ENCODE measurements at places on chromosomes 3 and 15.

DNA sequence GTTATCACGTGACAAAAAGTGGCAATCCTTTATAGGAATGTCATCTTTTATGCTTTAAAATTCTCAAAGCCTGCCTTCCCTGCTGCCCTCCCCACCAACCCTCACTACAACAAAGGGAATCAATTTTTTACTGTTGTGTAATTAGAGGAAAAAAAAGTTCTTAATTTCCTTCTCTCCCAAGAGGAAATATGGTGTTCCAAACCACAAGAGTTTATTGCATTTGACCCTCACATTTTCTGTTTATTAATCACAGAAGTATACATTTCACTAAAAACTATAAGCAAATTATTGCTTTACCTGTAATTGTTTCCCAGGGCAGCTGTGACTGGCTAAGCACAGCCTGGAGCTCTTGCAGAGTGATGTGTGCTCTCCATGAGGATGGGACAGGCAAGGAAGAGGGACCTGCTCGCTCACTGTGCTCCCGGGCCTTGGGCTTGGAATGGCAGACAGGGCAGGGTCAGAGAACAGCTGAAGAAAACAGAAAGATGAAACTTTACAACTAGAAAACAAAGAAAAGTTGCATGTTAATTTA lies 31.3 kb upstream of the ATP10A start:
- DNase-seq, result no peak

DNA sequence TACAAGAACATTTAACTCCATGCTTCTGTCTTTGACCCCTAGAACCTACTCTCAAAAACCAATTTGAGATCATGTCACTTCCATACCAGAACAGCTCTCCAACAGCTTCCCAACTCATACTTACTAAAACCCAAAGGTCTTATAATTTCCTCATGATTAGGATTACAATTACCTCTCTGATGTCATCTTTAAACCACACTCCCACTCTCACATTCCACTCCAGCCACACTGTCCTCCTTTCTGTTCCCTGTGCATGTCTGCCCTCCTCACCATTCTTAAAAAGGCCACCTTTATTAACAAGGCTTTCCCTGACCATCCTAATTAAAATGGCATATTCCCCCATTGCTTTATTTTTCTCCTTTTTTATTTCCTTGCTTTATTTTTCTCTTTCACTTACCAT lies 18.9 kb downstream of the PHC3 start:
- no peak for DNase-seq

DNA sequence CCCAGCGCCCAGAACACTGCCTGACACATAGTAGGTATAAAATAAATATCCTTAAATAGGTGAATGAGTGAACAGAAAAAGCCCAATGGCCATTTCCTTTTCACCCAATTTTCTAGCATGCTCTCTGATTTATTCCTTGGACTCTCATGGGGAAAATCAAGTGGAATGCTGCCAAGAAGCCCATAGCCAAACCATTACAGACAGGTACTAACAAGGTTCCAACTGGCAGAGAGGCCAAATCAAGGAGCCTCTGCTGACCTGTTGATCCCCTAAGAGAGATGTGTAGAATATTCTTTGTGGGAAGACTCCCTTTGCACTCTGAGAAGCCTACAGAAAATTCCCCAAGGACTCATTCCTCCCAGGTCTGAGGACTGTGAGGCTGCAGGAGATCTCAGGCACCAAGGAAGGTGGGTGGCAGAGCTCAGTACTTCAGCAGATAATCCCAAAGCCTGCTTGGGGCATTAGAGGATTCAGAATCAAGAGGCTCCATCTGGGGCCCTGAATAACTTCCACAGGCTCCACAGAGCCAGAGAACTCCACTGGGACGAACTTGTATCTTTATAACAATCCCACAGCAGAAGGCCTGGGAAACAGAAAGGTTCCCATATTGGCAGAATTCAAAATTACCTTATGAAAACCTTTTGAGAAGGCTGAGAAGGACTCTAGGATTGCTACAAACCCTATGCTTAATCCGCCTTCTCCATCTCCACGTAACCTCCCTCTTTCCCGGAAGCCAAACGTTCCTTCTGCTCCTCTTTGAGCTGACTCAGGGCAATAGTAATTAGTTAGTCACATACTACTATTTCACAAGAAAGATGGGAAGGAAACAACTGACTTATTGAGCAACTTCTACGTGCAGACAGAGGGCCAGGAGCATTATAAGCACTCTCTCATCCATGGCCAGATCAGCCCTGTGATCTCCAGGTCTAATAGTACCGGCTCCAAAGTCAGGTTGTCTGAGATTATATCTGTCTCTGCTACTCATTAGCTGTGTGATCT lies 34.5 kb downstream of the PRICKLE2 start:
- no peak for DNase-seq

DNA sequence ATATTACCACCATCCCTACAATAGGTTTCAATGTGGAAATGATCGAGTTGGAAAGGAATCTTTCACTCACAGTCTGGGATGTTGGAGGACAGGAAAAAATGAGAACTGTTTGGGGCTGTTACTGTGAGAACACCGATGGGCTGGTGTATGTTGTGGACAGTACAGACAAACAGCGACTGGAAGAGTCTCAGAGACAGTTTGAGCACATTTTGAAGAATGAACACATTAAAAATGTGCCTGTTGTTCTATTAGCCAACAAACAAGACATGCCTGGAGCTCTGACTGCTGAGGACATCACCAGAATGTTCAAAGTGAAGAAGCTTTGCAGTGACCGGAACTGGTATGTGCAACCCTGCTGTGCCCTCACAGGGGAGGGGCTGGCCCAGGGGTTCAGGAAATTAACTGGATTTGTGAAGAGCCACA lies 510 bp downstream of the ARL14 start:
- no peak for DNase-seq

DNA sequence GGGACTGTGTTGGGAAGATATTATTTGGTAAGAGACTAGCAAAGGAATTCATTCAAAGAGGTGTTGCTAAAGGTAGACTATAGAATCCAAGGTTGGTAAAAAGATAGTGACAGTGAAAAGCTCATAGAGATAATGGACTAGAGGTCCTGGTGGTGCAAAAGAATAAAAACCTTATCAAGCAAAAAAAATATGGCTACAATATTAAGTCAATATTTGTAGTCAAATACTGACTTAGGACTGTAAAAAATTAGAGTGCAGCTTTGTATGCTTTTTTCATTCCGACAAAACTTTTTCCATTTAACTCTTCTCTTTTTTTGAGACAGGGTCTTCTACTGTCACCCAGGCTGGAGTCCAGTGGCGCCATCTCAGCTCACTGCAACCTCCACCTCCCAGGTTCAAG lies 444.0 kb upstream of the AGTR1 start:
- DNase-seq, result no peak

- no peak for DNase-seq
These were observed 213.7 kb downstream of the FOXP1 start for GRCh38 chr3:71369701-71370391.

DNA sequence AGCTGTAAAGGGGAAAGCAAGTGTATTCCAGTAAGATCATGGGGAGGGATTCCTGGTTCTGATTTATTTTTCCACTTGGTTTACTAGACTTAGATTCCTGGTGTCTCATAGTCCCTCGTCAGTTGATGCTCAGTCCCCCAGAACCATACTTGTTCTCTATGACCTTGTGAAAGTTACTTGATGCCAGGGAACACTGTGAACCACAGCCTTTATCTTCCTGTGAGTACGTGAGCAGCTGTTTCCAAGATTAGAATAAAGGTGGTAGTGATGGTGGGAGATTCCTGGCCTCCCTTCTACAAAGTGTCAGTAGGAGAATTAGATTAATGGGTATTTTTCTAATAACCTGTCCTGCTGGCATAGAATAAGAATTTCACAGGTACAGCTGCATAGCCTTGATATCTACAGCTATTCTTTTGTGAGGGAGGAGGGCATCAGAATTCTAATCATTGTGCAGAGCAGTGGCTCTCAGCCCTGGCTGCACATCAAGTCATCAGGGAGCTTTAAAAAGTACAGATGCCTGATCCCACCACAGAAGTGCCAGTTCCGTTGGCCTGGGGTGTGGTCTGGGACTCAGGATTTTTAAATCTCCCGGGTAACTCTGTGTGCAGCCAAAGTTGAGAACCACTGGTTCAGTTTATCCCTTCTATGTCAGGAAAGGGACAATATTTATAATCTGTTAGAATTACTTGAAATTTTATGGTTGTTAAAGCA lies 20.0 kb downstream of the GPD1L start:
- DNase-seq, result no peak

GRCh38 chr3:43344520-43344919 lies 58.2 kb downstream of the SNRK start:
- DNase-seq, result no peak

- DNase-seq, result peak; percentile 26
These were observed 321.2 kb upstream of the COL8A1 start for GRCh38 chr3:99317201-99317600.

- no peak for DNase-seq
These were observed 25.4 kb upstream of the AVEN start for GRCh38 chr15:34064438-34064837.
